ENCODE measurements at places on chromosomes 5 and 9.
A peak's percentile ranks its signal among the peaks of the same experiment; 100 is the strongest.

- peak; percentile 91 for DNase-seq
Observed at GRCh38 chr5:78518365-78519197, 130.0 kb downstream of the LHFPL2 start.

- DNase-seq: no peak
Observed at GRCh38 chr5:157650991-157651611, 1.1 kb downstream of the SOX30 start.

DNA sequence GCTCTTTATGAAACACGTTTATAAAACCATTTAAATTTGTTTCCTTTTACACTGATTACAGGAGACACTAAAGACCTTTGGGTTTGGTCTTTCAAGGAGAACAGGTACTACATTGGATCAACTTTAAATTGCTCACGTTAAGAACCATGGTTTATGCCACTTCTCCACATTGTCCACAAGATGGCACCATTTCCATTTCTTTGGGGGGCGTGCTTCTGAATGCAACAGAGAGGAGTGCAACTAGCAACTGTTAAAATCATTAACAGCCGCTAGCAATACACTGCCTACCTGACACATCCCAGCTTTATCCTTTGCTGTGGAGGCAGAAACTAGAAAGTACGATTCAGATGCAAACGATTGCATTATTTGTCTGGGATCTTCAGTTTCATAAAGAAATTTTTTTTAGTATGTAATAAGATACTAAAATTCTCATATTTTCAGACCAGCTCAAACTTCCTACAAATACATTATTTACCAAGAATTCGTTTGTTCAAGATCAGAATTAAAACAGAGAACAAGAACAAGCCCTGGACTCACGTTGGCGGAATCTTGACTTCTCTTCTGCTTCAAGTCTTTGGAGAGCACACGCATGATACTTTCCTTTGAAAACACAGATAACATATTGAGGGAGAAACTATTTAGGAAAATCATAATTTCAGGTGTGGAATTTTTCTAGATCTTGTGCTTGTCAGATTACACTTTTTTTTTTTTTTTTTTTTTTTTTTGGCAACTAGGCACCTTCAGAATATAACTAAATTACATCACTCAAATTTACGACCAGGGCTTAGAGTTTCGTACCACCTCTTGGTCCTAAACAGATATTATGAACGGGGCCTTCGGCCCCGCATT is 702 bp downstream of the CDC20B start:
- peak; percentile 91 for DNase-seq

GRCh38 chr9:132776891-132777290 is 101.2 kb downstream of the AK8 start:
- DNase-seq: no peak

GRCh38 chr9:112033237-112034215 is 136.9 kb downstream of the UGCG start:
- no peak for DNase-seq

DNA sequence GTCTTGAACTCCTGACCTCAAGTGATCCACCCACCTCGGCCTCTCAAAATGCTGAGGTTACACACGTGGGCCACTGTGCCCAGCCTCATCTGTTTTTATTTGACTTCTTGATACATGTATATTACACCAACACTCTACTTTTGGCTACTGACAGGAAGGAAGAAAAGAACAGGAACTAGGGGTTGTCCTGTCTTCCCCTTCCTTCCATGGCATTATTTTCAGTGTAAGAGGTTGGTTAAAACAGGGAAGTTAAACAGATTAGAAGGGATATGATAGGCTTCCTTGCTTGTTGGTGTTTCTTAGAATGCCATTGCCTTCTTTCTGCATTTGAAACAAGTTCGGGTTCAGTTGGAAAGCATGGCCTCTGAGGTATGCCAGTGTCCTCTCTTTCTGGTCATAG is 312.8 kb downstream of the NDUFS4 start:
- no peak for DNase-seq

GRCh38 chr9:113771199-113771598 is 104.9 kb upstream of the ZNF618 start:
- no peak for DNase-seq

DNA sequence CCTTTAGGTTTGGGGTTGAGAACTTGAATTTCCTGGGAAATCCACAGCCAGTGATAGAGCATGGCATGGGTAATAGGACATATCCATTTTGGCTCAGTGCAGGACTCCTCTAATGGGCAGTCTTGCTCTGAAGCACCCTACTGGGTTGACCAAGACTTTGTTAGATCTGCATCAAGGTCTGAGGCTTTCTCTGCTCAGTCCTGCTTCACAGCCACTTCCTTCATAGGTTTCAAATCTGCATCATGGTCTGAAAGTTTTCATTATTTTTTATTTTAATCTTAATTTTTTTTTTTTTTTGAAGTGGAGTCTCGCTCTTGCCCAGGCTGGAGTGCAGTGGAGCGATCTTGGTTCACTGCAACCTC is 36.5 kb downstream of the KIF2A start:
- no peak for DNase-seq

DNA sequence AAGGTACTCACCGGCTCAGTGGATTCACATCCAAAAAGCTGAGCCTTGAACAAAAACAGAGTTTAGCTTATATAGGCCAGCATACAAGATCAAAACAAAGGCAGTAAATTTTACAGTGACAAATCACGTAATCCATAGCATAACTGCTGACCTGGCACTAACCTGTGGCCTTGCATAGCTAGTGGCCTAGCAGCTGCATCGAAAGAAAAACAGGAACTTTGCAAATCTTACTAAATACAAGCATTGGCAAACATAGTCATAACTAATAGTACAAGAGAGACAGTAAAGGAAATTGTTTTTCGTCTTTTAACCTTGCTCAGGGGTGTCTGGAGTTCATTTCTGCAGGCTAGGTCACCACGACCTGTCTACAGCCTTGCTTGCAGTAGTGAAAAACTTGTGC is 4.8 kb downstream of the HSDL2 start:
- no peak for DNase-seq

DNA sequence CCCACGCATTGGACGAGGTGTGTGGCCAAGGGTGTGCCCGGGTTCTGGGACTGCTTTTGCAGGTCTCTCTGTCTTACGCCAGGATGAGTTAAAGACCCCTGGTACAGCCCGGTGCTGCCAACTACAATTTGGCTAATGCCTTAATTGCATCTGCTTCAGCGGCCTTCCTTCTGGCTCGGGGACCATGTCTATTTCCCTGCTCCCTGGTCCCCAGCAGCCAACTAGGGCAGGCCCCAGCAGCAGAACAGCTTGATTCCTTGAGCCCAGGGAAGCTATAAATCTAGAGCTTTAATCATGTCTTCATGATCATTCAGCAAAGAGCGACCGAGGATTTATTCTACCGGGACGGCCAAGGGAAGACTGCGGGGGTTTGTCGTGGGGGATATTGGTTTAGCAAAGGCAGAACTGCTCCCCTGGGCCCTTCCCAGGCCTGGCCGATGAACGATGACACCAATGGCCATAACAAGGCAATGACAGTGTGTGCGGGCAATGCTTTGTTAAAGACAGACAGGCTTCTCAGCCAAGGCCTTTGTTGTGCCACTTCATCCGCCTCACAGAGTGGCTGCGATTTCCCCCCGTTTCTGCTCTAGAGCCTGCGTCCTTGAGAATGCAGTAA is 51.4 kb downstream of the CFAP77 start:
- no peak for DNase-seq

DNA sequence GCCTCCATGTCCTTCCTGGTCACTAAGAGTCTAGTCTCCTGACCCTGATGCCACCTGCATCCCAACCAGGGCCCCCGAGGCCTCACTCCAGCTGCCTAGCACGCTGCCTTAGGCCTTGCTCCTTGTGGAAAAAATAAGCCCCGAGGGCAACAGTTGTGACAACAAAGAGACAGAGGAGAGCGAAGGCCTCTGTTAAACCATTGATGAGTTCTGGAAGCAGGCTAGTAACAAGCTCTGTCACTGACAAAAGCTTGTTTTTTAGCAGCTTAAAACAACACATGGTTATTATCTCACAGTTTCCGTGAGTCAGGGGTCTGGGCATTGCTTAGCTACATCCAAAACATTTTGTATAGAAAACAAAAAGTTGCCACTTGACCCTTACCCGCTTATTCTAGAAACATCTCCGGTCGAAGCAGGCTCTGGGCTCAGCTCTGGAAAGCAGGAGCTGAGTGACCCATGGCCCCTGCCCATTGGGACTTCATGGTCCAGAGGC is 48.2 kb upstream of the TBC1D2 start:
- DNase-seq: no peak

GRCh38 chr9:114919611-114920010 is 10.8 kb downstream of the TNFSF8 start:
- no peak for DNase-seq

- DNase-seq: no peak
Observed at GRCh38 chr5:58860680-58861079, 277.8 kb downstream of the RAB3C start.

DNA sequence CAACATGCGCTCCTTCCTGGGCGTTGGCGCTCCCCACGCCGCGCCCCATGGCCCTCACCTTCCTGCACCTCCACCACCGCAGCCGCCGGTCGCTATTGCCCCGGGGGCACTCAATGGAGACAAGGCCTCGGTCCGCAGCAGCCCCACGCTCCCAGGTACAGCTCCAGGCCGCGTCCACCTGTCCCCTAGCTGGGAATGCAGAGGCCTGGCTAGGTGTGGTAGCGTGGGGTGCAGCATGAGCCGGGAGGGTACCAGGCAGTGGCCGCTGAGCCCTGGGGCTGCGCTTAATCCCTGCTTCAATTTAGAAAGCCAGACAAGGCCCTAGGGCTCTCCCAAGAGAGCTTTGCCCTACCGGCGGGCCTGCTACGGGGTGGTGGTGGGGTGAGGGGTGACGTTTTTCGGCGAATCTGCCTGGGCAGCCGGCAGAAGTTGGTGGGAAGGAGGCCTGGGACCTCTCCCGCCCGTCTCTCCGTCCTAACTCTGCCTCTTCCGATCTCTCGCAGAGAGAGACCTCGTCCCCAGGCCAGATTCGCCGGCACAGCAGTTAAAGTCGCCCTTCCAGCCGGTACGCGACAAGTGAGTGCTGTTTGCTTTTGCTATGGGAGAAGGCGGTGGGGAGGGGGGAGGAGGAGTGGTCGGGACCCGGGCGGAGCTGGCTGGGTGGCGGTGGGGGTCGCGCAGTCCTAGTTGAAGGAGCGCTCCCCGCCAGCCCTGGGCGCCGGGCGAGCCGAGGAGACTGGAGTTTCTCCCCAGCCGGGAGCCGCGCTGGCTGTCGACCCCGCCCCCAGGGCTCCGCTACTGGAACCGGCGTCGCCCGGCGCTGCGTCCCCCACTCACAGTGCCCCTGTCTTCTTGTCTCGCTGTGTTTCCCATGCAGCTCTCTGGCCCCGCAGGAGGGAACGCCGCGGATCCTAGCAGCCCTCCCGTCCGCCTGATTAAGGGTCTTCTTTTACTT is 4.8 kb downstream of the IRX1 start:
- no peak for DNase-seq

- no peak for DNase-seq
Observed at GRCh38 chr5:71893451-71893850, 174.4 kb downstream of the CARTPT start.

DNA sequence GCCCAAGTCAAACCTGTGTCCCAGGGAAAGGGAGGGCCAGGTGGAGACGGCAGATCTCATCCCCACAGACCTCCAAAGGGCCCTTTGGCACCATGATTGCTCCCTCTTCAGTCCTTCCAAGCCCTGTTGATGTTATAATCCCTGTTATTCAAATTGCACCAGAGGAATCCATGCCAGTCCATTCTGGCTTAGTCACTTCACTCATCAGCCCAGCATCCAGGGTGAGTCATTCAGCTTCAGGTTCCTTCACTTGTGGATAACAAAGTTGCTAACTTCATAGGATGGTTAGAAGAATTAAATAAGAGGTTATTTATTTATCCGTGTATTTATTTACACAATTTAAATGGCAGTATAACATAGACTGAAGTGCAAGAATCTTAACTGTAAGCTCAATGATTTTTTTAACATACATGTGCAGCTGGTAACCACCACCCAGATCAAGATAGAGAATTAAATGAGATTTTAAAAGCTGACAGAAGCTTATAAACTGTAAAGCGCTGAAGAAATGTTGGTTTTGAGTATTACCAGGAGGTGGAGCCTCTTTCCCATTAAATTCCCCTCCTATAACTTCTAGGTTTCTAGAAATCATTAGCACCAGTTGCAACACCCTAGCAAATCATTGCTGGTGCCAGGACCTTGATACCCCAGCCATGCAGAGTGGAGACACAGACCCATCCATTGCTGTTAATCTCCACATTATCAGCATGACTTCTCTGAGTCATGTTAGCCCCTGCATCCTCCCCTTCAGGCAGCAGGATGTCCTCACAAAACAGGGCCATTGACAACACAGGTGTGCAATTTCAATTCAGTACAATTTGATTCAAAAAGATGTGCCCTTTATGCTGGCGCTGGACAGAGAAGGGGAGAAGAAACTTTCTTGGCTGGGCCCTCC is 77.4 kb downstream of the SEC61B start:
- DNase-seq: peak; percentile 84

DNA sequence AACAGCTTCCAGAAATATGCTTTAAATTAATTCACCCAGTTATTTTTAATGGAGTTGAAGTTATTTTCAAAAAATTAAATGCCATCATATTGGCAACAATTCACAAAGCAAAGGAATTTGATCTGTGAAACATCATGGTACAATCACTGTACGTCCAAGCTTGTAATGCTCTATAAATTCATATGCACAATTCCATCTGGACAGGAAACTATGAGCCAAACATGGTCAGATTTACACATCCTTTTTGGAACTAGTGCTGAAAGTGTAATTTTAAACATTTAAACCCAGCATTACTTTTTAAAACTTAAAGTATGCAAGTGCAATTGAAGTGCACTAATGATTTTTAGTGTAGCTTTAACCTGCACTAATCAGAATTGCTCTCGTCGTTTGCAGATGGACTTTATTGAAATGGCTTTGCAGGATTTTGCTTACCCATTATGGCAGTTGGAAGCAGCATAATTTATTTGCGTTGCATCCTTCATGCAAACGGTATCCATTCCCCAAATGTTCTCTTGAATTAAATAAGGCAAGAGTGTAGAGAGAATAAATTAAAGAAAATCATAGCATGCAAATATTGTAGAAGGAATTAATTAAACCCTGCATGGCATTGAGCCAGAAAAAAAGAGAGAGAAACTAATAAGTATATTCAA is 21.0 kb upstream of the OR13F1 start:
- DNase-seq: no peak

DNA sequence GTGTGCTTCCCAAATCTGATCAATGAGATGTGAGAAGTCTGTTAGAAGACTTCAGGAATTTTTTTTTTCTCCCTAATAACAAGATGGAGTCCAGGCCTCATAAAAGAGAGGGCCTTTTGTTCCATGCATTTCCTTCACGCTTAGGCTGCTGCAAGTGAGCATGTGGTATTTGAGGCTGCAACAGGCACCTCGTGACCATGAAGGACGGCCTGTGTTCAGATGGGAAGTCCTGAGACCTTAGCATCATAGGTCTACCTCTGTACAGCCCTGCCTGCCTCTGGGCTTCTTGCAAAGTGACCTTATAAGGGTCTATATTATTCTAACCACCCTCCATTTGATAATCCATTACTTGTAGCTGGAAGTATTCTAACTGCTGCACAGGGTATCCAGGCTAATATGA is 86.6 kb downstream of the BOD1 start:
- no peak for DNase-seq

DNA sequence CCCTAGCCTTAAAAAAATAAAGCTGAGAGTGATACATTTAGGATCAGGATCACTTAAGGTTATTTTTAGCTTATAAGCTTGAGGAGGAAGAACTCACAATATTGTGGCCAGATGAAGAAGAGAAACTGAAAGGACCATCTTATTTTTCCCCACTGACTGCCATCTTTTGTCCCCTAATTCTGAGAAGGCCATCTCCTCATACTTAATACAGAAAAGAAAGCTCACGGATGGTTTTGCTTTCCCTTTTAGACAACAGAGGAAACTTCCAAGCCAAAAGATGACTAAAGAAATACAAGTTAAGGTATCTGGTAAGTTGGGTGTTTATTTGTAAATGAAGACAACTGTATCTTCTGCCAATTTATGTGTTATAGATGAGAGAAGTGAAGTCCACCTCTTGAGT is 36.4 kb downstream of the ERAP1 start:
- DNase-seq: no peak

All from epithelial cell of esophagus (primary cell).